Smooth muscle cell of the brain vasculature (primary cell): ENCODE measurements at places on chromosomes 2 and 18.

GRCh38 chr2:95274291-95275150, at the start of gene PROM2:
TSS of gene PROM2 (plus strand) at chr2:95274449. CDS start at chr2:95274586, 137 bp downstream.
- no peak for DNase-seq

GRCh38 chr2:28135799-28136198, 245.3 kb downstream of the BABAM2 start:
- no peak for DNase-seq

DNA sequence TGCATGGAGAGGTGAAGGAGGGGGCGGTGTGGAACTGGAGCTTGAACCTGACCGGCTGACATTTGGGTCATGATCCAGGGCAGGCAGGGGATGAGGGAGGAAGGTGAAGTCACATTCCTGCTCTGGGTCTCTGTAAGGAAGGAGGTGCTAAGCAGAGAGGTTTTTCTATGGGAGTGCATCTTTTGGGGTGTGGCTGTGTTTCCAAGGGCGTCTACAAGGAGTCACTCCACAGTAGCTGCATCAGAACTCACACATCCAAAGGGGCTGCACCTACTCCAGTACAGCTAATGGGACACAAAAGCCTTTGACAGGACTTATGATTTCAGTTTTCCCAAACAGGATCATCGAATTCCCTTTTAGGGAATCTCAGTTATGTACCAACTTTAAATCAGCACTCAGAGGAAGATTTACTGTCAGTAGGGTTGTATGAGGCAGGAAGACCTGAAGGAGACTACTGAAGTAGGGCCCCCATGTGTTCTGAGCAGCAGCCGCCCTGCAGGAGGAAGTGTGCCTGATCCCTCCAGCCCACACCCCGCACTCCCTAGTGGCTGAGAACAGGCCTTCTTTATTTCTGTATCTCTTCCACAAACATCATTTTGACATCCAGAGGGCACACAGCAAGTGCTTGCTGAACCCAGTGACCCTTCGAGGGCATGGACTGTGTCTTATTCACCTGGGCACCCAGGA, 137.2 kb downstream of the CELF4 start:
- DNase-seq: no peak

DNA sequence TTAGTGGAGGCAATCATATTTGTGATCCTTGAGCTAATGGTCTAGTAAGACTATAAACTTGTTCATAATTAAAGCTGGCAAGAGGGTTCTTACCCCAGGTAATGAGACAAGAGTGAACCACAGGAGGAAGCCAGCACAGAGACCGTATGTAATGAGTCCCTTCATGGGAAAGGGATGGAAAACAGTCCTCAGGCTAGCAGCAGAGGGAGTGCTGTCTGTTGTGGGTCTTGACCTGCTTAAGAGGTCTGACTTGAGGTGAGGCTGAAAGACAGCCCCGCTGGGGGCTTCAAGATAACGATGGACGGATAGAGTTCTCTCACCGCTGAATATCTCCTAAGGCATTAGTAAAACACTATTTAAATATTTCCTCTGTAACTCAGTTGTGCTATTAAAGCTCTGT, 16.2 kb upstream of the POLE4 start:
- DNase-seq: no peak

GRCh38 chr18:80244956-80245730, 2.2 kb downstream of the PARD6G start:
- DNase-seq: no peak

GRCh38 chr2:62996534-62997186, 54.0 kb upstream of the OTX1 start:
- no peak for DNase-seq

DNA sequence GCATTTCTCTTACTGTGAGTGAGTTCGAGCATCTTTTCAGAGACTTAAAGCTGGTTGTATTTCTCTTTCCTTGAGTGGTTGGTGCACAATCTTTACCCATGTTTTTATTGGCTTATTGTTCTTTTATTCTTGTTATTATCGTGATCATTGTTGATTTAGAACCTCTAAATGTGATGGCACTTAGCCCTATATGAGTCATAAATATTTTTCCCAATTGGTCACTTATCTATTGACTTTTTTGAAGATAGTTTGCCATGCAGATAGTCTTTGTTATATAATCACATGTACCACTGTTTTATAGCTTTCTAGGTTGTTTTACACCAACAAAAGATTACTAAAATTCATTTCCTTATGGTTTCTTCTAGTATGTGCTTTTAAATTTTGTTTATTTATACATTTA, 141.6 kb upstream of the MSH6 start:
- no peak for DNase-seq

GRCh38 chr18:11454040-11454439, 155.4 kb upstream of the SLC35G4 start:
- DNase-seq: no peak

DNA sequence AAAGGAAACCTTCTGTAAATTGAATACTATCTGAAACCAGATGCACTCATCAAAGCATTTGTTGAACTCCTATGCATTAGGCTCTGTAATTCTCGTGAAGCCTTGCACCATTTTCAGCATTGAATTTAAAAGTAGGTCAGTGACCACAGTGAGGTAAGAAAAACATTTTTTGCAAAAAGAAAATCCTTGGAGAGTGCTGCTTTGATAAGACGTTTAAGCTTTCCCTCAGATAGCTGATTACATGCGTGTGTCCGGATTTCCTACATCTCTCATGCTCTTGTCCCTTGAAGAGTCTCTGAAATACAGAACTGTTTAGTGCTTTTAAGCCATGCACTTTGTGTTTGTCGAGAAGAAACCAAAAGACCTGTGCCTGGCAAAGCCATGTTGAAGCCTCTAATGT, 113.6 kb downstream of the FMNL2 start:
- no peak for DNase-seq
